ENCODE measurements at places on chromosomes 2 and 18.

DNA sequence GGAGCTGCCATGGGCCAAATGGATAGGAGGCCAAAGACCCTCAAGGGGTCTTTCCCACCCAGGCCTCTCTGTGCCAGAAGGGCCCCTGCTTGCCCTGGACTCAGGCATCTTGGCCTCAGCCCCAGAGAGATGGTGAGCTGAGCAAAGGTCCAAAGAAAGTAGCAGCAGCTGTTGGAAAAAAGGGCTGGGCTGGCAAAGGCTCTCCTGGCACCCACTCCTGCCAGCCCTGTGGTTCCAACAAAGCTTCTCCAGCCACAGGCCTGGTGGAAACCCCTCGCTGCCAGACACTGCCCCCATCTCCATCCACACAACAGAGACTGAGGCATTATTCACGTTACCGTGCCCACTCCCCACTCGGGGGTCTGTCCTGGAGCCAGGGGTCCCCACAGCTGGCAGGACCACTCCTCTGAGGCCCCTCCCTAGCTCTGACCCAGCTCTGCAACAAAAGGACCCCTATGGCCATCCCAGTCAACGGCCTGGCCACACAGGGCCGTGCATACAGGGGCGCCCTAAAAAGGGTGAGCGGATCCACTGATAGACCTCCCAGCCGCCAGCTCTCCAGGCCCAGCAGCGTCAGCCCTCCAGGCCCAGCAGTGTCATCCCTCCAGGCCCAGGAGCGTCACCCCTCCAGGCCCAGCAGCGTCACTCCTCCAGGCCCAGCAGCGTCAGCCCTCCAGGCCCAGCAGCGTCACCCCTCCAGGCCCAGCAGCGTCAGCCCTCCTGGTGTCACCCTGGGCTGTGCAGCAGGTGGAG lies 10.1 kb downstream of the BIN1 start:
- DNase-seq: no peak

- no peak for DNase-seq
Measured at GRCh38 chr18:22182884-22183697, 13.7 kb downstream of the GATA6 start.

DNA sequence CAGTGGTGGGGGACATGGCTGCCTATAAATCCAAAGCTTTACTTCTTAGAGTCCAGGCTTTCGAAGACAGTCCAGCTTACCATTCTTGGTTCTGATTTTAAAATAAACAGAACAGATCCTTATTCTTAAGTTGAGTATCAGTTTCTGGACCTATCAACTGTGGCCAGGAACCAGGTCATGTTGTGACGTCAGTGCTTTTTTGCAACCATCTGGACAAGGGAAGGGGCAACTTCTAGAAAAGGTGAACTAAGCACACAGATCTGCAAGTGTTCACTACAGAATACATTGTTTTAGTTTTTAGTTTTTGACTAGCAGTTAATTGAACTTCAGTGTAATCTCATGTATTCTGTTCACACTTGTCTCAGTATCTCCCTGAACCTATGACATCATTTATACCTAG lies 326.0 kb upstream of the MGAT5 start:
- no peak for DNase-seq

DNA sequence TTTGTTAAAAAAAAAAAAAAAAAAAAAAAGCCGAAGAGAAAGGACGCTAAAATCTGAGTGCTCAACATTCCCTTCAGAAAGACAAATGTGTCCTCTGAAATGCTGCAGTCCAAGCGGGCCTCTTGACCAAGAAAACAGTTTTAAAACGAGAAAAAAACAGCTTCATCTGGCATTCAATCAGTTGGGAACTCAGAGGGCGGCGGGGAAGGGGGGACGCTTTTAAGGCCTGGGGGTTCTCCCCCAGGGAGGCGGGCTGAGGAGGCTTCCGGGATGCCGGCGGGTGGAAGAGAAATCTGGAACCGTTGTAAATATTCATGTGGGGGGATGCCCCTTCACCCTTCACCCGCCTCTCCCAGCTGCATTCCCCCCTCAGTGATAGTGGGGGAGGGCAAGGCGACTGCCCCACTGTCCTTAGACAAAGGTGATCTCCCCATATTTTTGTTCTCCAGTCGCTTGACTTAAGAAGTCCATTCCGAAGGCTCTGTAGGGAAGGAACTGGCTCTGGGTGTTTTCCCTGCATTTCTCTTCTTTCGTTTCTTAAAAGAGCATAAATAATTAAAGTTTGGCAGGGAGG lies 3.3 kb upstream of the HOXD11 start:
- DNase-seq: no peak

- no peak for DNase-seq
Measured at GRCh38 chr2:86280191-86280667, 57.2 kb downstream of the REEP1 start.

GRCh38 chr2:1278861-1279260 lies 134.4 kb upstream of the TPO start:
- DNase-seq: no peak

GRCh38 chr2:6326958-6327357 lies 538.7 kb downstream of the CMPK2 start:
- no peak for DNase-seq

Measured in head of caudate nucleus (tissue), 42 donors.